ENCODE measurements at places on chromosomes 16 and 17.

- no peak for DNase-seq
Observed at GRCh38 chr16:84540194-84540593, 35.7 kb upstream of the MEAK7 start.

- DNase-seq: no peak
Observed at GRCh38 chr17:70622368-70623260, 453.3 kb downstream of the KCNJ2 start.

GRCh38 chr17:14886200-14886739 is 378.9 kb downstream of the PMP22 start:
- DNase-seq: no peak

DNA sequence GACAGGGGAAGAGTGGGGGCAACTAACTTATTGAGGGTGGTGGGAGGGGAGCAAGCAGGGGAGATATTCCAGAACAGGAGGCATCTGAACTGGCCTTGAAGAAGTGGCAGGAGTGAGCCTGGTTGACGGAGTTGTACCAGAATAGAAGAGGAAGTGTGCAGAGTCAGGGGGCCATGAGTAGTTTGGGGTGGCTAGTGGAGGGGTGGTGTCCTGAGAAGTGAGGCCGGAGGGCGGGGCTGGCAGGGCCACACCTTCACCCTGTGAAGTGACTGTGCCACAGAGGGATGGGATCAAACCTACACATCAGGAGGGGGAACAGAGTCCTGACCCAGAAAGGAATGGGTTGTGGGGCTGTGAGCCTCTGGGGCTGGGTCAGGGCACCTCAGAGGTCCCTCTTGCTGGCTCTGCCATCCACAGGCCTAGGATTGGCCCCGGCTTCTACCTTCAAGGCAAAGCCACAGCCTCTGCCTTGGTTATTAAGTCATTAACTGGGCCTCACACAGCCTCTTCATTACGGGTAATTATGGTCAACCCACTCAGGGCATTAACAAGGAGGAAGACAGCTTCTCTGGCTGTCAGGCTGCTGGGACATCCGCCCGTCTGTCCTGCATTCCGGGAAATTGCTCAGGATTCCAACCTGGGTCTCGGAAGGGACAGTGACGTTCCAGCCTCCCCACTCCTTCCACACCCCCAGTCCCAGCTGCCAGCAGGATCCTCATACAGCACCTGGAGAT is 12.7 kb downstream of the SPNS2 start:
- DNase-seq: no peak

DNA sequence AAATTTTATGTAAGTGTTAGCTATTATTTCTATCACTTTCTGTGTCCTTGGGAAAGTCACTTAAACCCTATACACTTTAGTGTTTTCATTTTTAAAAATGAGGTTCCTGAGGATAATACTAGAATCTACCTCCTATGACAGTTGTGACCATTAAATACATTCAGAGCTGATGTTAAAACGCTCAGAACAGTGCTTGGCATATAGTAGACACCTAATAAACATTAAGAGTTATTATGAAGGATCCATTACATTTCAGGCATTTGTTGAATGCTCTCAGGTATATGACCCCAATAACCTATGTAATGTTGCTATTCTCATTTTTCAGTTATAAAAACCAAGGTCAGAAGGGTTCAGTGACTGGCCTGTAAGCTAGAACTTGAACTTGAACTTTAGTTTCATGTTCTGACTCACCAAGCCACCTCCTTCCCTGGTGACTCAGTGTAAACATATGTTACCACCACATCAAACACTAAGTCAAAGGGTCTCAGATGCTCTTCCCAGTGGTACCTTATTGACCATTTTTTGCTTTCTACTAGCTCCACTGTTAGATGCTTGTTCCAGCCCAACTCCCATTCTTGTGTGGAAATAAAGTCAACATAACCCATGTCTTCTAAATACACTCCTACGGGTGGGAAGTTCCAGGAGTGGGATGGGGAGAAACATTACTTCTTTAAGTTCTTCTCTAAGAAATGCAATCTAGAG is 47.6 kb downstream of the HSD17B2 start:
- no peak for DNase-seq

DNA sequence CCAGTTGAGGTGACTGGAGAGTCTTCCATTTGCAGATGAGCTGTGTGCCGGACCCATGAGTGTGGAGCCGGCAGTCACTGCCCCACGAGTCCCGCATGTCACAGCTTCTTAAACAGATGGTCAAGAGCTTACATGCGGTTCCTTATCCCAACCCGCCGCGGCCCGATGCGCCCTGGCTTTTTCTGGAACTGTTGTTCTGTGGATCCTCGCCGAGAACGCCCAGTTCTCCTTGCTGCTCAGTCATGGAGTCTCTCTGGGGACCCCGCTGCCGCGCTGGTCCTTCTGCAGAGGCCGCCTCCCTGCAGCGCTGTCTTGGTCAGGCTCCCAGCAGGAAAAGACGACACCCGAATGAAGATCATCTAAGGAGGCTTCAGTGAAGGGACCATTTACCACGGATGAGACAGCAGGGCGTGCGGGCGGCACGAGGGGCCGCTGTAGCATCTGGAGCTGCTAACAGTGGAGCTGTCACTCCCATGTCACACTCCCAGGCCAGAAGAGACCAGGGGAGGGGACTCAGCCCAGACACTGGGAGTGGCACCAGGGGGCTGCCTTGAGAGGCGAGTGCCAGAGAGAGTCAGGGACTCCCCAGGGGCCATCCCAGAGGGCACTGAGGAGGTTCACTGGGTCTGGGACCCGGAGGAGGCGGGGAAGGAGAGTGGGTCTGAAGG is 10.8 kb upstream of the LGALS3BP start:
- DNase-seq: no peak

DNA sequence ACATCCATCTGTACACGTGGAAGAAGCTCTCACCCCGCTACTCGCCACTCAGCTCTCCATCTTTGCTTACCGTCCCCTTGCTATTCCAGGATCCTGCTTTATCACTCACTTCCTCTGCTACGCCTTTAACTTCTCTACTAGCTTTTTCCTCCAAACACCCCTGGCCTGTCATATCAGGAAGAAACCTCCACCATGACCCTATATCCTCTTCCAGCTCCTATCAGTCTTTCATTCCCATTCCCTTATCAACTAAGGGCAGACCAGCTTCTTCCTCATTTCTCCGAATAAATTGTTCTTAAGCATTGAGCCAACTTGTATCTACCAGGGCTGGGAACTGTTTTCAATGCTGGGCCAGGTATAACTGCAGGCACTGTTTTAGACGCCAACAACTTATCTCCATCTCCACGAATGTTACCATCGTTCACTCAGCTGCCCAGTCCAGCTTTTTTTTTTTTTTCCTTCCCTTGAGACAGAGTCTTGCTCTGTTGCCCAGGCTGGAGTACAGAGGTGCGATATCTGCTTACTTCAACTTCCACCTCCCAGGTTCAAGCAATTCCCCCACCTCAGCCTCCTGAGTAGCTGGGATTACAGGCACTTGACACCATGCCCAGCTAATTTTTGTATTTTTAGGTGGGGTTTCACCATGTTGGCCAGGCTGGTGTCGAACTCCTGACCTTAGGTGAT is 4.3 kb downstream of the IQCK start:
- DNase-seq: no peak

- no peak for DNase-seq
Observed at GRCh38 chr16:19707569-19708295, 10.3 kb downstream of the KNOP1 start.

- DNase-seq: no peak
Observed at GRCh38 chr16:82061861-82062525, 26.9 kb downstream of the HSD17B2 start.

- DNase-seq: peak; percentile 78
Observed at GRCh38 chr17:42677921-42678781, 1.4 kb upstream of the PLEKHH3 start.

DNA sequence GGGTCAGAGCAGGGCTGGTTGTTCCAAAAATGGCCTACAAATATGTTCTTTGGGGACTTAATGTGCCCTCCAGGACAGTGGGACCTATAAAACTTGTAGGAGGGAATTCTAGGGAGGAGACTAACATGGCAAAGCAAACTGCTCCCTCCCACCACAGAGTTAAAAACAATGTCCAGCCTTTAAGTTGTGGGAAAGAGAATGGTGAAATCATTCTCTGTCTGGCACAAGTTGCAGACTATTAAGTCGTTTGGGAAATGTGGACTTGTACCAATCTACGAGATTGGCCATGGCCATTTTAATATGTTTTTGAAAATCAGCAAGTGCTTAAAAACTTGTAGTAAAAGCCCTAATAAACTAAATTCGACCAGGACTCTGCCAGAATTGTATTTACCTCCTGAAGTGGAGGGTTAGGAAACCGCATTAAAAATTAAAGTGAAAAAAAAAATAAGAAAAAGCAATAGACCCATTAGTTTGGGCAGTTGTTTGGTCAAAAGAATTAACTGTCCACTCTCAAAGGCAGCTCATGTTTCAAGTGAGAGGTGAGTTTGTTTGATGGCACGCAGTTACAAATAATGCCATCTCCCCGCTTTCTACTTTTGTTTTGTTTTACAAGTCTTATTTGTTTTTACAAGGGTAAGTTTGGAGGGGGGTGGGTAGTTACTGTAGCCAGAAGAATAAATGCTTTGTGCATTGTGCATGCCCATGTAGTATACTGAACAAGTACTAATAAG is 32.4 kb downstream of the ANKFN1 start:
- DNase-seq: no peak

- peak; percentile 56 for DNase-seq
Observed at GRCh38 chr17:13306310-13306962, 288.6 kb upstream of the ELAC2 start.

- no peak for DNase-seq
Observed at GRCh38 chr16:29820271-29820701, at the start of gene MVP. MVP (plus strand) TSS chr16:29820462; CDS start chr16:29830550, 10,088 bp downstream.

GRCh38 chr16:4382795-4383357 is 11.2 kb downstream of the VASN start:
- DNase-seq: no peak

DNA sequence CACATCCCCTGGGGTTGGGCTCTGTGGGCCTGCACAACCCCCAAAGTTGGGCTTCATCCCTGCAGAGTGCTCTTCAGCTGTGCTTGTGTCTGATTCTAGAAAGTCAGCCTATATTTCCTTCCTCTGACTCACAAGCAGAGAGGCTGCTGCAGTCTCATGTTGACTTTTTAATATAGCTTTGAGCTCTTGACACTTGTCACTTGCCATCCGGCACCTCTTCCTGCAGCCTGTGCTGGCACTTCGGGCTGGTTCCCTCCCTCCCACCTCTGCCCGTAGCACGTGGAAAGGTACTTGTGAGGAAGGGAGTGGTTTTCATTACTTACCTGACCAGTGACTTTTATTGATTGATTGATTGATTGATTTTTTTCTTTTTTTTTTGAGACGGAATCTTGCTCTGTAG is 19.0 kb upstream of the JPT2 start:
- DNase-seq: no peak

- DNase-seq: no peak
Observed at GRCh38 chr16:21598701-21599121, 666 bp upstream of the METTL9 start.

- no peak for DNase-seq
Observed at GRCh38 chr17:10217916-10218315, 19.5 kb upstream of the GAS7 start.

- DNase-seq: no peak
Observed at GRCh38 chr16:65546353-65546791, 424.5 kb upstream of the CDH11 start.

GRCh38 chr17:2780256-2780655 is 16.0 kb upstream of the RAP1GAP2 start:
- DNase-seq: no peak

DNA sequence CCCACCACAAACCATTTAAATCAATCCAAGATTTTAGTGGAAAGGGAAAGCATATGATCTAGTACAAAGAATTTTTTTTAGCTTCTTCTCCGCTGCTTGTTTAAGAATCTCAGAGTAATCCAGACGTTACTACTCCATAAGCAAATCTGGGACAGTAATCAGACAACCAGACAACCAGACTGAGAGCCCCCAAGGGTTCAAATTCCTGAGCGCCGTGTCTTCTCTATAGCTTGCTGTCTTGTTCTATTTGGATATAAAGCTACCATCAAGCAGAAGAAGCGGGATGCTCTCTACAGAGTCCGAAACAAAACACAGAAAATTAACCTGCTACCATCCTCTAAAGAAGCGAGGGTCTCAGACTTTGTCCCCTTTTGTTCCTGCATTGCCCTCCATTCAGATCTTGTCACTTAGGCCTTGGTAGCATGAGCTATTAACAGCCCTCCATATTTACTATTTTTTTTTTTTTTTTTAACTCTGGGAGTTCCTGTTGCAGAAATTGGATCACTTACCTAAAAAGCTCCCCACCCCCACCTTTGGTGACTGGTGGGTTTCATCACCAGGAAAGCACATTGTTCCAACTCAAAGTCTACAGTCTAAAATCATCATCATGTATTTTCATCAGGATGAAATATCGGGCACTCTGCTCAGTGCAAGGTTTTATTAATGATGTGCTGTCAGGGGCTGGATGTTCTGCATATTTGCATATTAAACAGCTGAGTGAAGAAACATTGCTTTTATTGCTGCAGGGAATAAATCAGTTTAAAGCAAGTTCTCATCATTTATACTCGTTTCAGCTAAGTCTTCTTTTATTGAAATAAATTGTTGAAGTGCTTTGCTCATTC is 576.7 kb downstream of the WWOX start:
- no peak for DNase-seq

- DNase-seq: no peak
Observed at GRCh38 chr17:82710499-82711232, 5.8 kb upstream of the FN3KRP start.

- no peak for DNase-seq
Observed at GRCh38 chr16:15973421-15973820, 24.0 kb downstream of the ABCC1 start.

- DNase-seq: no peak
Observed at GRCh38 chr17:72838581-72838980, 253.9 kb downstream of the SLC39A11 start.

GRCh38 chr16:3859889-3860288 is 20.6 kb downstream of the CREBBP start:
- no peak for DNase-seq

- no peak for DNase-seq
Observed at GRCh38 chr16:47750371-47750770, 289.2 kb downstream of the PHKB start.

DNA sequence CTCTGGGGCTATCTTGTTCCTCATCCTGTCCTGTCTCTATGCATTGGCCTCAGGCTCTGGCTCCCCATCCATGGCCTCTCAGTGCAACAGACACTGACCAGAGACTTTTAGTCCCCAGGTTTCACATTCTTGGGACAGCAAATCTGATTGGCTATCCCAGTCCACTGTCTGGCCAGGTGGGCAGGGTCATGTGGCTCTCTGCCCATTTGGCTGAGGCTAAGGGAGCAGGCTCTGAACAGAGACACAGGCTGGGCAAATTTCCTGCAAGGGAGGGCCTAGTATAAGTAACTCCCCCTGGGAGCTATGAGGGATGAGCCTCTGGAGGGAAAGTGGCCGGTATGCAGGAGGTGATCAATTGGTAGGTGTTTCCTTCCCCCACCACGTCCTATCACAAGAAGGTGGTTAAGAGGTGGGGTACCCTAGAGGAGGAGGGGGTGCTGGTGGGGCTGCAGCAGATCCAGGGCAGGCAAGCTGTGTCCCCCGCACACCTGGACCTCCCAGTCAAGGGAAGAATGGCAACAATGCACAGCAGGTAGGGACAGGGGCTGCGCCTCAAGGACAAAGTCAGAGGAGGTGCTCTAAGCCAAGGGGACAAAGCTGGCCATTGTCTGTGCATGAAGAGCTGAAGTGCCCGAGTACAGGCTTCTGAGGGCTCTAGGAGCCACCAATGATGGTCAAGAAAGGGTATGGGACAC is 13.2 kb downstream of the XYLT2 start:
- DNase-seq: no peak

Measured in GM04504 (cell line).